A549 treated with RU486 at 1 μM for 4 hours (cell line): ENCODE measurements at places on chromosomes 12 and 14. TPM values are rescaled to one million over a fixed set of nuclear protein-coding genes. Genes with fewer than 3 reads are reported as not detected.

SNRPF gene
- 117 to 180 TPM (median 128 TPM) in 5 replicates for total RNA-seq

NDRG2 gene
- total RNA-seq, result 3.0 to 4.4 TPM (median 3.2 TPM) in 5 replicates

ANG gene
- 8.3 to 12.0 TPM (median 11.4 TPM) in 5 replicates for total RNA-seq

MGP gene
- total RNA-seq, result not detected in 5 replicates

ITPK1 gene
- total RNA-seq, result 41.0 to 53.7 TPM (median 48.2 TPM) in 5 replicates
